ENCODE measurements at places on chromosomes 1 and 21. TPM values are rescaled to one million over a fixed set of nuclear protein-coding genes. Genes with fewer than 3 reads are reported as not detected.

F5 gene
- total RNA-seq: not detected

AQP10 gene
- not detected for total RNA-seq

- no peak for DNase-seq
Measured at GRCh38 chr1:18805150-18805879, 54.1 kb downstream of the TAS1R2 start.

DNA sequence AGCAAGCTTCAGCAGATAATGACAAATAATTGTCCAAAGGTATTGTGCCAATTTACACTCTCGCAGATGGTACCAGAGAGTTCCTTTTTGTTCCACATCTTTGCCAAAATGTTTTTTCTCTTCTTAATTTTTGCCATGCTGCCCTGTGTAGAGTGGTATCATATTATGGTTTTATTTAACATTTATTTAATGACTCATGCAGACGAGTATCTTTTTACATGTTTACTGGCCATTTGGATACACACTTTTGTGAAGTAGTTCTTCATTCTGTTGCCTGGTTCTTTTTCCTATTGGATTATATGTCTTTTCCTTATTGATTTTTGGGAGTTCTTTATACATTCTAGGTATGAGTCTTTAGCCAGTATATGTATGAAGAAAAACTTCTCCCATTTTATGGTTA, 151.1 kb downstream of the PCNX2 start:
- no peak for DNase-seq

All from A172 (cell line).